ENCODE measurements at places on chromosomes 12 and 14. TPM values are rescaled to one million over a fixed set of nuclear protein-coding genes. Genes with fewer than 3 reads are reported as not detected.

The KRT79 gene
- total RNA-seq: 0.82 TPM

DNA sequence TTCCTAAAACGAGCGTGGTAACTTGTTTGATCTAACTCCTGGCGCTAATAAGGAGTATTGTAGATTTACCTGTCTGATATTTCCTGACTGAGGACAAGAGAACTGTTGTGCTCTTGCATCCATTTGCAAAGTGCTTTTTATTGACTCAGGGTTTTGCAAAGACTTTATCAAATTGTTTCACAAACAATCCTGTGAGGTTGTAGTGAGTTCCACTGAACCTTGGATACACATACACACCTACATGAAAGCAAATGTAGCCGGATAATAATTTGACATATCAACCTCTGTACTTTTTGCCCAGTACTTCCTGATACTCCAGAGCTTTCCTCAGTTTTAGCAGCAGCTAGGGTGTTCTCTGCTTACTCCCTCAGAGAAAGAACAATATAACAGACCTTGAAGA is 6.7 kb upstream of the PTGER2 start:
- no peak for ATAC-seq

DNA sequence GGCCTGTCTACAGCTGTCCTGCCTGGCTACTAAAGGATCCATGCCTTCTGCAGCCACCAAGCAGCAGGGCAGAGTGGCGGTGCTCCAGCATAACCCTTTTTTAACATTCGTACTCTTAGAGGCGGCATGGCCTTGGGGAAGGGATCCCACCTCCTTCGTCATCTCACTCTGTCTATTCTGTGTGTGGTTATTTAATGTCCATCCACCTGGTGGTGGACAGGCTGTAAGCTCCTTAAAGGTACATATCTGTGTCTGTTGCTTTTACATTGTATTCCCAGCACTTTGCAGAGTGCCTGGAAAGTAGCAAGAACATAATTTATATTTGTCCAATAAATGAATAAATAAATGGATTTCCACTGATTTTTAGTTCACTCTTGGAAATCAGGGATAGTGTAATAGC is 15.7 kb upstream of the ACOT1 start:
- no peak for ATAC-seq

The CLEC4D gene
- not detected for total RNA-seq

The TMEM106C gene
- 207 TPM for total RNA-seq

DNA sequence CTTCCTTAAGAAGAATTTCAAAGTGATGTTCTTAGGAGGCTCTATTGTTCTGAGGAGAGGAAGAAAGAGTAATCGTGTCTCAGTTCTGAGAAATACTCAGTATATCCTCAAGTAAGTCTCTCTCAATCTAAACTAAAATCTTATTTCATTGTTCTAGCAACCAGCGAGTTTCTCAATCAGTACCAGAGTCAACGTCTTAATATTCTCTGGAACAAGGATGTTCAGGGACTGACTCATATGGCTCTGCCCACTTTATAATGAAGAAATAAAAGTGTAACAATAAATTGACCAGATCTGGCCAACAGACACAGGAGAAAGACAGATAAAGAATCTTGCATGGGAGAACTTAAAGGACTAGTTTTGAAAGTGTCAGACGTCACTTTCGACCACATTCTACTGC is 469.8 kb upstream of the FLRT2 start:
- ATAC-seq: no peak

DNA sequence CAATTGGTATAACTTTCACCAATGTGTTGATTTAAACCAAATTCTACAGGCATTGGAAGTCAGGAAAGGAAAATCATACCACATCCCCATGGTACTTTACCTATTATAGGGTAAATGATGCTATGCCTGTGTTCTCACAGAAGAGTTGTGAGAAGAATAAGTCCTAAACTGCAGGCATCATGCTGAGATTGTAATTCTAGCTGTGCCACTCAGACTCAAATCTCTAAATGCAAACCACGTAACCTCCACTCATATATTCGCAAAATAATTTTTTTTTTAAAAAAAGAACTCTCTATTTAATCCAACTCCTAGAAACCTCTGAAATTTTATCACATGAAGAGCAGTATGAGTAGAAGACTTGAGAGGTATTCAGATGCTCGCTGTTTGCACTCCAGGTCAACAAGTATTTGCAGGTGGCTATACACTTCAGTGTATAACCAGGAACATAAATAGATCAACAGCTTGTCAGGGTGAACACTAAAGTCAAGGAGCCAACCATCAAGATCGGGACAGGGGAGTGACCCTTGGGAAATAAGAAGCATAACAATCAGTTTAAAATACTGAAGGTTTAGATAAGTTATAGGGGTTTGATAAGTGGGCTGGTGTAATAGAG is 110.1 kb downstream of the SLC25A21 start:
- no peak for ATAC-seq

DNA sequence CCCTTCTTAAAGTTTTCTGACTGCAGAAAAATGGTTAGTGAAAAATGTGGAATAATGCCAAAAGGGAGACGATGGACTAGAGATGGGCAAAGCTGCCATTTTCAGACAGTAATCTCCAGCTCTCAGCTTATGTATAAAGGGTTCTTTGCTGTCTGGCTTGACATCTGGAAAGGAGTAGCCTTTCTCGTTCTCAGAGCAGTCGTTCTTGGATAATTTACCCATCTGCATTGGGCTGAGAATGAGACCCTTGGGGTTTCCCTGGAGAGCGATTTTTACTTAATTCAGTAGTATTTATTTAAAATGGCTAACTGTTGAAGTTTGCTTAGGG is 1.2 kb downstream of the NUDT4 start:
- ATAC-seq: no peak
